SJCRH30 (cell line): ENCODE measurements at places on chromosomes 7 and 10.

GRCh38 chr10:69057261-69057950 lies 30.5 kb upstream of the SRGN start:
- no peak for DNase-seq

- DNase-seq: no peak
Observed at GRCh38 chr10:94084344-94084743, 90.6 kb downstream of the PLCE1 start.

- no peak for DNase-seq
Observed at GRCh38 chr7:92797693-92798092, 38.7 kb downstream of the CDK6 start.

DNA sequence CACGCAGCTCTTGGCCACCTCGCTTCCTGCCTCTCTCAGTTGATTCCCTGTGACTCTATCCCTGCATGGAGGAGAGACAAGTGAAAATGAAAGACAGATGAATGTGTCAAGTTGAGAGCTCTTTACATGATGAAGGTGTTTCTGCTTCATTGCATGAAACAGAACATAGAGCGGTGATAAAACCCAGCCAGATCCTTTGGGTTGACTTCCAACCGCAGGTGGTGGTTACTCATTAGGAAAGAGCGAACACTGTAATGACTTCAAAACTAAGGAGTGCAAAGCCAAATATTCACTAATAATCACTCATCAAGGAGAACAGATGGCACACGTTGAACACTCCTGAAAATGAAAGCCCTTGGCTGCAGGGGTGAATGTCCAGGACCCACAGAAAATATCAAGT lies 31.8 kb upstream of the WDR11 start:
- DNase-seq: no peak

DNA sequence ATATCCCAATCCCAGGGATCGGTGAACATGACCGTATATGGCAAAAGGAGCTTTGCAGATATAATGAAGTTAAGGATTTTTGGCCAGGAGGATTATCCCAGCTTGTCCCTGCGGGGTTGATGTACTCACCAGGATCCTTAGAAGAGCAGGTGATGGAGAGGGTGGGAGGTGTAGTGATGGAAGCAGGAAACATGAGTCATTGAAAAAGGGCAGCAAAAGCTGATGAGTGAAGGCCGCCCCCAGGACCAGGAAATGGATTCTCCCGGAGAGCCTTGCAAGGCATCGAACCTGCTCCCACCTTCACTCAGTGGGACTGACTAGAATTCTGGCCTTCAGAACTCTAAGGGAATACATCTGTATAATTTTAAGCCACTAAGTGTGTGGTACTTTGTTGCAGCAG lies 5.2 kb upstream of the NUPR2 start:
- DNase-seq: no peak

- DNase-seq: no peak
Observed at GRCh38 chr7:37338966-37339365, 109.7 kb downstream of the ELMO1 start.

DNA sequence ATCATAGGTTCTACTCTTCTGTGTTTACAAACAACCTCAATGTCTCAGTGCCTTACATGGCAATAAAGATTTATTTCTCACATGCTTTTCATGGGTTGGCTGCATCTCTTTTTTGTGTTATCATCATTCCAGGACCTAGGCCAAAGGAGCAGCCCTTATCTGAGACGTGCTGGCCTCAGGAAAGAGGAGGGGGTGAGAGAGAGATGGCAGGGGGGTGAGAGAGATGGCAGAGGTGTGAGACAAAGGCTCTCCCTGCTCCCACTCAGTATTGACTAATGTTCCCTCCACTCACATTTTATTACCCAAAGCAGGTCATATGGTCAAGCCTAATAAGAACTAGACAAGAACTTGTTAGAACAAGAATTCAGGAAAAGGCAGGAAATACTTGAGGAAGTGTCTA lies 120.1 kb upstream of the PRR15 start:
- DNase-seq: no peak

- peak; percentile 16 for DNase-seq
Observed at GRCh38 chr10:23448802-23449570, 10.1 kb downstream of the OTUD1 start.

DNA sequence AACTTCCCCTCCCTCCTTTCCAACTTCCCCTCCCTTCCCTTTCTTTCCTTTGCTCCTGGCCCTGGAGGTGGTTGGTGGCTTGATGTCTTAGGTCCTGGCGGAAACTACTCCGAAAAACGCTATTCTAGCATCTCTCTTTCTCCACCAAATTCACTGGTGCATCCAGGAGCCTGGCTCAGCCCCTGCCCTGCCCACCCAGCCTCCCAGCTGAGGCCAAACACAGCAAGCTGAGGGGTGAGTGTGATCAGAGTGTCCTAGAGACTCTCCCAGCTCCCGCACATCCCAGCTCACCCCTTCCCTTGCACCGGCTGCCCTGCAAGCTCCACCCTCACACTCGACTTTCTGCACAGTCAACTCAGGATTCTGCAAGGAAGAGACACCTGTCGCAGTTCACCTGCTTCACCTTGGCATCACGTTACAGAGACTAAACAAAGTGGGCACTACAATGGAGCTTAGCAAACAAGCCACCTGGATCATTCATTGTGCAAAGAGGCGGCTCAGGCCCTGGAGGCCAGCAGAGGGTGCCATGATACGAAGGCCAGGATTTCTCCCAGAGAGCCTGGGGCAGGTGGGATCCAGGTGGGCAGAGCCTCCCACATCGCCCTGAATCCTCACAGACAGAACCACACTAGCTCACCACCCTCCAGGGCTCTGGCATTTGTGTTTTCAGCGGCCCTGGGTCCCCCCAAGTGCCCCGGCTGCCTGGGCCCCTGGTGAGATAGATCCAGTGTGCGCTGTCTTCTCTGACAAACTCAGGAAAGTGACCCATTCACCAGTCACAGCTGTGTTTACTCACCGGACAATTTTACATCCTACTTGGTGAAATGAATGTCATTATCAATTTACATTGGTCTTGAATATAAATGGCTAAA lies 169.6 kb downstream of the TCERG1L start:
- no peak for DNase-seq

DNA sequence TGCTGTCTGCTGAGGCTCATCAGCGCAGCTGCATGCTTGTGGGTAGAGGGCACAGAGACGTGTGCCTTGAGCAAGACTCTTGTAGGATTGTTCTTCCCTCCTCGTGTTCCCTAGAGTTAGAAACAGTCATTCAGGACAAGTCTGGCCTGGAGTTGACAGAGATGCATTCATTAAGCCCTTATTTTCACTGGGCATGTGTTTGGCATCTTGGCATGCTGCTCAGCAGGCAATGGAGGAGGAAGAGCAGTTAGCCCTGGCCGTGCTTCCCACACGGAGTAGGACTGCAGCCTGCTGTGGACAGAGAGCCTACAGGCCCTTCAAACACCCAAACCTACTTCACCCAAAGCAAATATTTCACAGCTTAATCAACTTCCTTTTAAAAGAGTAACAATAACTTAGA lies 73.0 kb upstream of the GJD4 start:
- no peak for DNase-seq

- no peak for DNase-seq
Observed at GRCh38 chr7:79137942-79138341, 315.5 kb downstream of the MAGI2 start.

GRCh38 chr7:51634538-51634937 lies 317.9 kb upstream of the COBL start:
- DNase-seq: no peak

DNA sequence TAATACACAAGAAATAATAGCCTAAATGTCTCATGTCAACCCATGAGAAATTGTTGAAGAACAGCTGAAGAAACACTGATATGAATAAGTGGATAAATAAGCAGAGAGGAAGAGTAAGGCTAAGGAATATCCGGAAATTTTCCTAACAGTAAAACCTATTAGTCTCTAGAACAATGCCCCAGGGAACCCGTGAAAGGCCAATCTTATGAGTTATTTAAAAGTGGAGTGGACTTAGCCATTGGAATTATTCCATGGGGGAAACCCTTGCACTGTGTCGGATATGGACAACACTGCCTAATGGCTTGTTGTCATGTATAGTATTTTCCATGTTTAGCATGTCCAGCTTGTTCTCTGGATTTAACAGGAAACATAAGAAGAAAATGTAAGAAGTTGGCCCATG lies 217.2 kb upstream of the PLXNA4 start:
- DNase-seq: no peak

GRCh38 chr10:87059401-87059800 lies 35.2 kb downstream of the GLUD1 start:
- no peak for DNase-seq

- peak; percentile 87 for DNase-seq
Observed at GRCh38 chr10:32166365-32166764, 110.1 kb upstream of the KIF5B start.

DNA sequence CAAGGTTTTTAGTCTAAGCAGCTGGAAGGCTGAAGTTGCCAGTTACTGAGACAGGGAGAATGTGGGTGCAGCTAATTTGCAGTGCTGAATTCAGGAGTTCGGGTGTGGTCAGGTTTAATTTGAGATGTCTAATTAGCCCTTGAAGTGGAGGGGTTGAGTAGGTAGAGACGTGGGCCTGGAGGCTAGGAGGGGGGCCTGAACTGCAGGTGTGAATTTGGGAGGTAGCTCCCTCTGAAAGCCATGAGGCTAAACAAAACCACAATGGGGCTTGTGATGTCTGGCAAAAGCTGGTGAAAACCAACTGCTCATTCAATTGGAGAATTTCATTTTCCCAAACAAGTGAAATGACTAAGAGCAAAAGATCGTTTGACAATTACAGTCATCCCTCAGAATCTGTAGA lies 246.0 kb upstream of the NFE2L3 start:
- no peak for DNase-seq

- DNase-seq: no peak
Observed at GRCh38 chr10:73439055-73439454, 5.7 kb upstream of the MSS51 start.

DNA sequence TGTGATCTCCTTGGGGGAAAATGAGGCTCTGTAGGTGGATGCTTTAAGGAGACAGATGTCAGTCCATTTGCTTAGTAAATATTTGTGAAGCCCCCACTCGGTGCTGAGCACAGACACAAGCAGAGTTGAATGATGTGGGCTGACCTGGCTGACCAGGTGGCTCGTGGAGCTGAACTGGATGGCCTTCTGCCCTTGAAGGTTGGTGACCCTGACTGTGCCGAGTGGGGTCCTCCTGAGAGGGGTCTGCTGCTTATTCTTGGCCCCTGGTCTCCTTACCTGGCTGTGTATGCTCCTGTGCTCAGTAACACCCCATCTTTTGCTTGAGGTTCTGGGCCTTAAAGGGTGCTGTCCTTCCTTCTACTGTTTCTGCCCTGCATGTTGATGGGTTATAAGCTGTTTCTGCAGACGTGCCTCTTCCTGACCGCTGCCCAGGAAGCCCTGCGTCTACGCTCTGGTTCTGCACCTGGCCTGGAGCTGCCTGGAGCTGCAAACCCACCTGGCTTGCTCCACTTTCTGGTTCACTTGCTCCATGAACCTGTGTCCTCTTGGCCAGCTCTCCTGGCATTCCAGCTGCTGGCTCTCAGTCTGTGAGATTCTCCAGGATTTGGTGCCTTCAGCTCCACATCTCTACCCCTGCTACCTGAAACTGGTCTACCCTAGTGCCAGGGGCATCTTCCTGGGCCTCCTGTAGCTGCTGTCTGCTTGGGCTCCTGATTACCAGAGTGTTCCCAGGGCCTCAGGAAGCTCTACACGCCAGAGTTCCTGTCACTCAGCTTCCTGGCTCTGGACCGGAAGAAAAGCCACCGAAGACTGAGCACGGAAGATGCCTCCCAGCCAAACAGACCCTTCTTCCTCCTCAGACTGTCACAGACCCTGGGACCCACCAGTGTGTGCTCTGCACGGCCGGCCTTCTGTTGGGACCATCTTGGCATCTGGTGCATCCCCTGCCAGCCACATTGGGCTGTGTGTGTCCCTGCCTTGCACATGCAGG lies 76.5 kb downstream of the ADCY1 start:
- DNase-seq: no peak
